ENCODE measurements at places on chromosomes 5 and 9. TPM values are rescaled to one million over a fixed set of nuclear protein-coding genes. Genes with fewer than 3 reads are reported as not detected.
A peak's percentile ranks its signal among the peaks of the same experiment; 100 is the strongest.

ACTBL2 gene
- not detected for total RNA-seq

GRCh38 chr5:149957855-149958254 is 2.7 kb upstream of the SLC26A2 start:
- DNase-seq: no peak

- DNase-seq: no peak
These were observed 509.1 kb downstream of the RAB3C start for GRCh38 chr5:59091965-59092364.

SPRY4 gene
- 20.6 TPM for total RNA-seq

OSMR gene
- total RNA-seq: 19.9 TPM

GRCh38 chr9:8484597-8485191 is 685.1 kb upstream of the DMAC1 start:
- no peak for DNase-seq

DNA sequence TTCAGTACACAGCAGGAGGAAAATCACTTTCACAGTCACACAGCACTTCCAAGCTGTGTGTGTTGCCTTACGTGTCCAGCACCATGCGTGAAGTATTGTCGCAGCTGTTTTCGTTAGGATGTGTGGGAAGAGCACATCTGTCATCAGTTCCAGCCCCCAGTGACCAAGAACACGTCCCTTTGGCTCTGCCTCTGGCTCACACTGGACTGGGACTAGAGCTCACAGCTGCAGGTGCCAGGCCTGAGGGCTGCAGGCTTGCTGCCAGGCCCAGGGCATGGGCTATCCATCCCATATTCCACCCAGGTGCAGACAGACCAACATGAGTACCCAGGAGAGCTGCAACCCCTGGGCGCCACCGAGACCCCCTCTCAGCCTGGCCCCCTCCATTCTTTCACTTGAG is 60.5 kb upstream of the ANKRD33B start:
- DNase-seq: no peak

- DNase-seq: no peak
These were observed 1538.5 kb upstream of the CDH6 start for GRCh38 chr5:29654954-29655353.

DNA sequence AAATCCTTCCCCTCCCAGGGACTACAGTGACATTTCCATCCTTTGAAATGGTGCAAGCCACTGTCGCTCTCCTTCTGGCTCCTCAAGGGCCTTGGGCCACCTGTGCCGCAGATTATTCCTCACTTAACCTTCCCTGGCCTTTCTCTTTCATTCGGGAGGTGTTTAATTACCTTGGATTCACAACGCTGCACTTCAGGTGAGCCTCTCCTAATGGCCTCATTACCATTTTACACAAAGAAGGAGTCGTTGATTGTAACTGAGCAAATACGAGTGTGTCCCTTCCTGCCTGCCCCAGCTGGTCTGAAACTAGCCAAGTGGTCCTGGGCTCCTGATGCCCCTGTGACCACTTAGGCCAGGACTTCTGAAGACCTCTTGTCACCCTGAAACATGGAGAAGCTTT is 205.0 kb downstream of the CRB2 start:
- no peak for DNase-seq

FOXD4L5 gene
- 0.11 TPM for total RNA-seq

GRCh38 chr5:1500411-1501091 is 23.2 kb downstream of the LPCAT1 start:
- DNase-seq: peak; percentile 88

CHD1 gene
- 16.8 TPM for total RNA-seq

GRCh38 chr5:39945870-39946269 is 521.1 kb upstream of the DAB2 start:
- DNase-seq: no peak

GRCh38 chr5:34519489-34520220 is 136.5 kb upstream of the RAI14 start:
- no peak for DNase-seq

- DNase-seq: no peak
These were observed 80.5 kb downstream of the SH3RF2 start for GRCh38 chr5:146016764-146017484.

DNA sequence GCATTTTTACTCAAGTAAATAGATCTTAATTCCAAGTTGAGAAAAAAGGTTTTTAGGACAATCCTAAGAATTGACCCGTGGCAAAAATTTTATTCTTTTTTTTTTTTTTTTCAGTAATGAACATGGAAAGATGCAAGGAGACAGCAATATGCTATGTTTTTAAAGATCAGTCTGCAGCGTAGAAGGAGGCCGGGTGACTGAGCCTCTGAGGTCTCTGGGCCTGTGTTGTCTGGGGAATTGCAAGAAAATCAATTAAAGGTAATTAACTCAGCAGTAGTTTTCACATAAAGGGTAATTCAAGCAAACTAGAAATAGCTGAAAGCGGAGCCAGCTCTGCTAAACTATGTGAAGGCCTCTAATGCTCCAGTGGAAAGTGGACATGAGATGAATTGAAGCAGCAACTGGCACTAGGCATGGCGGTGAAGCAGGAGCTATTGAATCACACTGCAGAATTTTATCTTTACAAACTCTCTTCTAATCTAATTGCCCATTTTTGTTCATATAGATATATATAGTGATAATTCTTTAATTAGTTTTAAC is 285.2 kb upstream of the ITGA1 start:
- no peak for DNase-seq

DNA sequence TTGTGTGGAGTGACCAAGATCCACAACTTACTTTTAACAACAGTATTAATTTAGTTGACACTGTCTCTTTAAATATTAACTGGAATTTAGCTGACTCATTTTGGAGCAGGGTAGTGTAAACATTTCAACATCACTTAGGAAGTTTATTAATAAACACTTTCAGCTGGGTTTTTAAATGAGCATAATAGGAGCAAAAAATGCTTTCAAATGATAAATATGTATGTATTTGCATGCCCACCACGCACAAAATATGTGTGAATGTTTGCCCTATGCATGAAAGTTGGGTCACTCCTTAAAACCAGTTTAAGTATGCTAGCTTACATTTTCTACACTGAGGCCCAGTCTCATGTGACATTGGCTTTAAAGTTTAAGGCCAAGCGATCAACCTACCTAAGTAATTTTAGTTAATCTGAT is 2.9 kb downstream of the ZFAND5 start:
- DNase-seq: no peak

- DNase-seq: no peak
These were observed 139.7 kb downstream of the LRRC70 start for GRCh38 chr5:62718324-62718723.

IL3 gene
- not detected for total RNA-seq

DNA sequence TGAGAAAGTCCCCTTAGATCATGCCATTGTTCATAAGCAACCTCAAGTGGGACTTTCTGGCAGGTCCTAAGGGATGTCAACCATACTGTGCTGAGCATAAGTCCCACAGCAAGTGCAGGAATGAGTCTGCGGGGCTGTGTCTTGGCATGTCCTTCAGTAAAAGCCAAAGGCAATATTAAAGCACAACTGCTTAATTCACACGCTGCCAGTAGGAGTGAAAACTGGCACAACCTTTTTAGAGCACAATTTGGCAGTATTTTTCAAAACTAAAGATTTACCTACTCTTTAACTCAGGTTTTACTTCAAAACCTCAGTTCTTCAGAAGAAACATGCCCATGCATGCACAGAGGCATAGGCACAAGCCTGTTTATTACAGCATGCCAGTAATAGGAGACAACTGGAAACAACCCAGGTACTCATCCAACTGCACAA is 24.4 kb upstream of the SMAD5 start:
- DNase-seq: no peak

DNA sequence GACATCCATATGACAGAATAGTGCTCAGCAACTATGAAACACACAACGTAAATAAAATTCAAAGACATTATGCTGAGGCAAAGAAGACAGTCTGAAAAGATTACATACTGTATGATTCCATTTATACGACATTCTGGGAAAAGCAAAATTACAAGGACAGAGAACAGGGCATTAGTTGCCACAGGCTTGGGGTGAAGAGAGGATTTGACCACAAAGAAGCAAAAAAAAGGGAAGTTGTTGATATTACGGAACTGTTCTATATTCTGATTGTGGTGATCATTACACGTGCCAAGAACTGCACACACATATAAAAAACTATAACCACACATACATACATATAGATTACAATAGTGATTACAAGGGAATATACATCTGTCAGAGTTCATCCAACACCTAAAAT is 24.1 kb downstream of the CDK5RAP2 start:
- DNase-seq: no peak

GRCh38 chr9:318646-319045 is 104.0 kb downstream of the DOCK8 start:
- no peak for DNase-seq

DNA sequence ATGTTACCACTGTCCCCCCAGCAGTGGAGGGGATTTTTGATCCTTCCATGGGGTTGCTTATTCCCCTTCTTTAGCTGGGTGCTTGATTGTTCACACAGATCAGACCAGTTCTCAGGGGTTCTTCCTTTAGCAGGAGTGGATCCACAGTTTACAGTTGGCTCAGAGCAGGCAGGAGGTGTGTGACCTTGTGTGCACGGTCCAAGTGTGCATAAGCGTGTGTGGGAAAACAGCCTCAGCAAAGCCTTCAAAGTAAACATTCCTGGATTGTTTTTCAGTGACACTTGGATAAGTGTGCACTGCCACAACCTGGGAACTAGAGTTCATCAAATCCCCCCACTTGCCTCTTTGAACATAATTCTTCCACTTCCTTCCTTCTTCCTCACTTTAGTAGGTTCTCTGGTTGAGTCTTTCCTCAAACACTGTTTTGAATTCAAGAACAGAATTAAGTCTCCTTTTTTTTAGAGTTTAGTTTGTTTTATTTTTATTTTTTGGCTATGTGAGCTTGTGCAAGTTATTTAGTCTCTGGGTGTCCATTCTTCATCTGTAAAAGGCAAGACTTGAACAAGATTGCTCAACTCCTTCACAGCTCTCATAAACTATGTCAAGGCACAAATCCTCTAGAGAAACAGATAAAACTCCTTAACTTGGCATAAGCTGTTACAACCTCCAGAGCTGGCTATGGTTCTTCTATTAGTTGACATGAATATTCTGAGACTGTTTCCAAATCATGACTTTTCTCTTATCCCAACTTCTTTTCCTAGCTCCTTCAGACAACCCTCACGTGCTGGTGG is 78.0 kb downstream of the OSMR start:
- no peak for DNase-seq

GRCh38 chr9:20207176-20207575 is 415.1 kb downstream of the MLLT3 start:
- no peak for DNase-seq

DNA sequence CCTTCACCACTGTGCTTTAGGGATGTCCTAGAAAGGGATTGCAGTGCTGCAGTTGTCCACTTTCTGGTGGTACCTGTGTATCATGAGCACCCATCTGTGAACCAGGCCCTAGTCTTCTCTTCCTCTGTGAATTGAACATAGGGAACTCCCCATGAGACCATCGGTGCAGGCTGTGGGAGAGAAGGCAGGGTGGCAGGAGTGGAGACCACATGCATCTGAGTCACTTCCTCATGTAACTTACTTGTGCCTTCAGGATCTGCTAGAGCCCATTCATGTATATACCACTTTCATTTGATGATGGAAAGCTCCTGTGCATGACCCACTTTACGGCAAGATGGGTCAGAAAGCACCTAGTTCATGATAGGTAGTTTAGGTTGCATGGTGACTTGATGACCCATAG is 478.1 kb upstream of the CDH9 start:
- no peak for DNase-seq

DNA sequence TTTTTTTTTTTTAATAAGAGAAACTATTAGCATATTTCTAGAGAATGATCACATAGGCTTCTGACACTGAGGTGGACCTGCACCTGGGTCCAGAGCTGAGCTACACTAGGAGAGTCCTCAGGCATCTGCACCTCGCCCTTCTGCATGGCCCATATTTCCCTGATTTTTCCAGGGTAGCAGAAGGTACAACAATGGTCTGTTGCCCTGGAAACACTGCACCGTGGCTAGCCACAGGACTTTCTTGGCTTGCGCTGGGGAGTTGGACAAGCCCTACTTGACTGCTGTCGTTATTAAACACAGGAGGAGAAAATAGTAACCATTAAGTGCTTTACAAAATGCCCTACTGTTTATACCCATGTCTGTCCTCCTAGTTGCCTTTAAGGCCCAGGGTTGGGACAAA is 615.7 kb upstream of the MEF2C start:
- no peak for DNase-seq

DNA sequence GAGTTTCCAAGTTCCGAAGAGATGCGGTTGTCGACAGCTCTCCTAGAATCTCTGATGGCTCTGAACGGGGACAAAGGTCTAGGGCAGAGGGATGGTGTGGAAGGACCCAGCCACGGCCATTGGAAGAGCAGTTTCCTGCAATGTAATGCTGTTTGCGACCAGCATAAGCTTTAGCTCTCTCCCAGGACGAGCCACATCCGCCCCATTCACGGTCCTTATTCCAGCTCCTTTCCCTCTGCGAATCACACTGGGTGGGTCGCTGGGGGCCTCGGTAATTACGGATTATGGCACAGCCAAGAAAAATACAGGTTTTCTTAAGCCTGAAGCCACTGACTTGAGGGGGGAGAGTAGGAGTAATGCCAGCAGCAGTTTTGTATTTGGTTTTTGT is 22.7 kb downstream of the ANXA2R start:
- DNase-seq: no peak

- DNase-seq: no peak
These were observed 170.4 kb downstream of the SYK start for GRCh38 chr9:90972057-90972456.

- no peak for DNase-seq
These were observed 136.7 kb downstream of the CPLANE1 start for GRCh38 chr5:37112383-37112991.

DNA sequence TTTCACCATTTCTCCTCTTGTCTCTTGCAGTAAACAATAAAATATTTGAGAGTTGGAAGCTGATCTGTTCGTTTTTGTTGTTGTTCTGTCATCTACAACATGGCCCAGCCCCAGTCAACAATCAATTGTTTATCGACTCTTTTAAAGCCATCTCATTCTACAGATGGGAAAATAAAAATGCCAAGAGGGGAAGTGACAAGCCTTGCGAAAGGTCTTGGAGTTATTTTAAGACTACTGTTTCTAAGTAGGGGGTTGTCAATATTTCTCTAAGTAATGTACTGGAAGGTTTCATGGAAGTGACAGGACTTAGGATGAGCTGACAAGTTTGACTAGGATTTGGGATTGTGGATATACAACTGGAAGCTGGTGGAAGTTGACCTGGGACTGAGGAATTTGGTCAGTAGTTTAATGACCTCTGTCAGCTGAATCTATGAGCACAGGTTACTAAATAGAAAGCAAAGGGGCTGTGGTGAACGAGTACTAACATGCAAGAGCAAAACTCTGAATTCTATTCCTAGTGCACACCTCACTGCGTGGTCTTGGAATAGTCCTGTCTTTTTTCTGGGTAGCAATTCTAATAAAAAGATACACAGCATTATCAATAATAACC is 57.5 kb upstream of the ADRB2 start:
- DNase-seq: no peak

DNA sequence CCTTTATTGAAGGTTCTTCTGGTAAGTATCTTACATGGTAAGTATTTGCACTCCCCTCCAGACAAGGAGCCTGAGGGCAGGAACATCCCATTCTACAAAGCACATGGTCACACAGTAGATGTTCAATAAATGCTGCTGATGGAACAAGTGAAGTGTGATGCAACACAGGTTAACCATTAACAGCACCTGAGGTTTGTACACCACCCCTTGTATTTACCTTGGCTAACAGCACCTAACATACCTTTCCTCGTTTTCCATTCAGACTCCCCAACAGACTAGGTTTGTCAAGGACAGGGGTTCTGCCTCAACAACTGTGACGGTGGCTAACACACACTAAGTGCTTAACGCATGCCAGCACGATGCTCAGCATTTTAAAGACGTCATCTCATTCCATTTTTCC is 213.6 kb downstream of the MAPKAP1 start:
- DNase-seq: no peak
